Stimulated activated CD4-positive, alpha-beta T cell treated with anti-CD3 and anti-CD28 coated beads, Interleukin-12 subunit alpha, Interleukin-12 subunit beta, amount 100 ng/mL, for 48 hours (primary cell): ENCODE measurements at places on chromosomes 13 and 19.

DNA sequence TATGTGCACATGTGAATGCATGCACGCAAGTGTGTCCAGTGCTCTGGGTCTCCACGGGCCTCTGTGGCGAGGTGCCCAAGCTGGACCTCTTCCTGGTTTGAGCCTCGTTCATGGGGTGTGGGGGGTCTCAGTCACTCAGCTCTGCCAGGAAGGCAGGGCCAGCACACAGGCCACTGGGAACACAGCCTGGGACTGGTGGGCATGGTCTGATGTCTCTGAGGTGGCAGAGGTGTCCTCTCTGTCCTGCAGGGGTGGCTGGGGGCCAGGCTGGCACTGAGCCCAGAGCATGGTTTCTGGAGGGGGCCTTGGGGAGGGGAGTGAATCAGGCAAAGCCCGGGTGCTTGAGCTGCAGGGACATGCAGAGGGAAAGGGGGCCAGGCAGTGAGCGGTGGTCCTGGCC, 9.4 kb downstream of the LRP3 start:
- DNase-seq = no peak

DNA sequence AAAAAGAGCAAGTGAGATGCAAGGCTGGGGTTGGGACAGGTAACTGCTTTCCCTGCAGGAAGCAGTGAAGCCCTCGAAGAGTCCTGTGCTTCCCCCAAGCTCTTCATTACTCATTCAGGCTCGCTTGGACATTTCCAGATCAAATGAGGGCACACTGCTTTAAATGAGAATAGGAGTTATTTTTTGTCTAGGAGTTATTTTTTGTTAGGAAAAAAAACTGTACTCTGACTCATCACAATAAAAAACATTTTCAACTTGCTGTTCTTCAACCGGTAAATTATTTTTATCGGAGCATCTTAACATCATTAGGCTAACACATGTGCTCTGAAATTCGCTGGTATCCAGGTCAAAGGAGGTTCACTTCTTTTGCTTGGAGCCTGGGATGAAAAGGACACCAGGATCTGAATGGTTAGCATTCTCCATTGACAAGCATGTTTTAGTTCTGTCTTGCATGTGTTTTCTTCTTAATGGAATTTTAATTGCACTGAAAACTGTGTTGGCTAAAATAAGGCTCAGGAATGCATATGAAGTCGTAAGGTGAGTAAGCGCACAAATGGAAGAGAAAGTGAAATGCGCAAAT, 80.7 kb upstream of the STK24 start:
- no peak for DNase-seq

- no peak for DNase-seq
These were observed 7.1 kb downstream of the ARHGAP45 start for GRCh38 chr19:1073956-1074517.

- DNase-seq = no peak
These were observed 398.9 kb downstream of the GPC6 start for GRCh38 chr13:93625536-93625935.

DNA sequence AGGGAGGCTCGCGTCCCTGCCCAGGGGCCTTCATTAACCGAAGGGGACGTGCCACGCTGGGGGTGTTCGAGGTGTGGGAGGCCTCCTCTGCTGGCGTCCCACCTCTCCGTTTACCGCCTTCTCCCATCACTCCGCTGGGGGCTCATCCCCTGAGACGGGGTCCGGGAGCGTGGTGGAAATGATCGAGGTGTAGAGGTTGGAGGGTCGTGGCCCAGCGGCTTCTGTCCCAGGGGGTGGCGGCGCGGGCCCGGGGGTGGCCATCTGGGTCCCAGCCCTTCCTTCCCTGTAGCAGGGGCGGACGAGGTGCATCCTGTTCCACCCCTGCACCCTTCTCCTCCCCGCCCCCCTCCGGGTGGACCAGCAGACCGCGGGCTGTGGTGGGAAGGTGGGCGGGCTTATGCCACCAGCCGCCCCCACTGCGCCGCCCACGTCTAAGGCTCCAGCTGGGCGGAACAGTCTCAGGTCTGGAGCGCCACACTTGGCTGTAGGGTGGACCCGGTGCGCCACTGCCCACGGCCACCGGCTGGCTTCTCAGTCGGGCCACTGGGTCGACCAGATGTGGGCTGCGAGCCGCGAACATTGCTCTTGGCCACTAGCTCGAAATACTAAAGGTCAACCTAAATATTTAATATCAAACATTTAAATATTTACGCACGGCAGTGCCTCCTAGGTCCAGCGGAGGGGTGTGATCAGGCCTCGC, 69.5 kb downstream of the ZNF723 start:
- no peak for DNase-seq

- no peak for DNase-seq
These were observed 21.0 kb downstream of the SERPINE3 start for GRCh38 chr13:51360489-51360888.

DNA sequence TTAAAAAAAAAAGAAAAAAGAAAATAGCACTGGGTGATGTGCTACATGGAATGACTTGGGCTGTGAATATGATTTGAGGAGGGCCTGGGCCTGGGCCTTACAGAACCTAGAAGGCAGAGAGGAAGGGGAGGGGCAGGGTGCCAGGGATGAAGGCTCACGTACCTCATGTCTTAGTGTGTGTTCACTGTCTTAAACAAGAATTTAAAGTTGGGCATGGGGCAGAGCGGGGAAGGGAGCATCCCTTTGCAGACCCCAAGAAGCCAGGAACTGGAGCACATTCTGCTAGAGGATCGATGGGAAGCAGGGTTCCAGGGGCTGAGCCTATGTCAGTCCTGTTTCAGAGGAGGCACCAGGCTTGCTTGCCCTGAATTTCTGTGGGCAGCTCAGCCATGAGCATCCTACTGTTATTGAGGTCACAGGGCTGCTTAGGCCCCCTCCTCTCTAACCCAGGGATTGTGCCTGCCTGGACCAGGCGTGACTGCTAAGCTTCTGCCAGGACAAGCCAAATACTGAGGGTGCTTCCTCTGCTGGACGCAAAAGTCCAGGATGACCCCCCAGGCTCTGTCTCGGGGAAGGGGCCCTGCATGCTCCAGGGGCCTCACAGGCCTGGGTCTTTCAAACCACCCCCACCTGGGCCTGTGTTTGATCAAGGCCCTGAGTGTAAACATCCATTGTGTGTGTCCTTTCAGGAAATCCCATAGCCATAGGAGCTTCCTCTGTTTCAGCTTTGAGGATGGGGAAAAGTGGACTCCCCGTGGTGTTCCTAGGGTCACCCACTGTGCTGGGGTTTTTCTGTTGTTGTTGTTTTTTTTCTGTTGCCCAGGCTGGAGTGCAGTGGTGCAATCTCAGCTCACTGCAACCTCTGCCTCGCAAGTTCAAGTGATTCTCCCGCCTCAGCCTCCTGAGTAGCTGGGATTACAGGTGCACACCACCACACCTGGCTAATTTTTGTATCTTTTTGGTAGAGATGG, 4.8 kb downstream of the LSR start:
- DNase-seq = no peak

DNA sequence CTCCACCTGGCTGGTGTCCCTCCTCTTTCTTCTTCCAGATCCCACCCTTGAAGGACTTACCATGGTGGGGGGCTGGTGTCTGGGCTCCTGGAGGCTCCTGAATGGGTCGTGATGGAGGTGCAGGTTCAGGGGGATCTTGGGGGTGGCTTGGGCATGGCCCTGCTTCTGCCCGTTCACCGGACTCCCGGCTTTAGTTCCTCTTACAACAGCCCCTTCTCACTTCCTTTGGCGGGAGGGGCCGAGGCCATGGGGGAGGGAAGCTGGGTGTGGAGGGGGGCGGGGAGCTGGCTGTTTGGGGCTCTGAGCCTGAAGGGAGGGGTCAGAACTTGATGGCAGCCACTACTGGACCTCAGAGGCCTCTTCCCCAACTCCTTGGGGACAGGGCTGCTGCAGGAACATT, at the start of gene MYO1F:
Gene MYO1F, minus strand, starts transcription at position 196 of the 400 bp plus-strand sequence. Its CDS starts 133 bp downstream, at position 63.
- no peak for DNase-seq

DNA sequence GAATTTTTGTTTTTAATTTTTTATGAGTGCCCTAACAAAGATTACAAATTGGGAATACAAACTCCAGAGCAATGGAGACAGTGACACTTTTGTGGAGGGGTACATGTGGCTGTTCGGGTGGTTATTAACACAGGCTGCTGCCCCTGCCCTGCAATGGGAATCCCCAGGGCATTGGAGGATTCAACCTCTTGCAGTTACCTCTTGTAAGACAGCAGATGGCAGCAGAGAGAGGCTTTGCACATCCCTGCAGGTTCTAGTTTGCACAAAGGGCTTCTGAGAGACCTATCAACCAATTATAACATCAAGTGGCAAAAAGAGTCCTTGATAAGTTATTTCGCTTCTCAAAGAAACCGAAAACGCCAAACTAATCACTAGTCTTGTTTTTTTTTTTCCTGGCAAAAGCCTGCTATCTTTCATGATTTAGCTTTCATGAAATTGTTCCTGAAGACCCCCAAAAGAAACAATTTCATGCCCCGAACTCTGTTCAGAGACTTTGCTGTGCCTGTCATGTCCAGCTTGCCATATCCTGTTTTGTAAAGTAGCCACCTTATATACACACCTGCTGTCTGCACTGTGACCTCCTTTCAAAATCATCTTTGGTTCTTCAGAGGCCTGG, 10.4 kb downstream of the GJB2 start:
- no peak for DNase-seq

GRCh38 chr13:60414177-60414576, 17.2 kb downstream of the TDRD3 start:
- no peak for DNase-seq

GRCh38 chr13:42652642-42653415, 78.9 kb downstream of the TNFSF11 start:
- no peak for DNase-seq
